ENCODE measurements at places on chromosomes 13 and 19.

DNA sequence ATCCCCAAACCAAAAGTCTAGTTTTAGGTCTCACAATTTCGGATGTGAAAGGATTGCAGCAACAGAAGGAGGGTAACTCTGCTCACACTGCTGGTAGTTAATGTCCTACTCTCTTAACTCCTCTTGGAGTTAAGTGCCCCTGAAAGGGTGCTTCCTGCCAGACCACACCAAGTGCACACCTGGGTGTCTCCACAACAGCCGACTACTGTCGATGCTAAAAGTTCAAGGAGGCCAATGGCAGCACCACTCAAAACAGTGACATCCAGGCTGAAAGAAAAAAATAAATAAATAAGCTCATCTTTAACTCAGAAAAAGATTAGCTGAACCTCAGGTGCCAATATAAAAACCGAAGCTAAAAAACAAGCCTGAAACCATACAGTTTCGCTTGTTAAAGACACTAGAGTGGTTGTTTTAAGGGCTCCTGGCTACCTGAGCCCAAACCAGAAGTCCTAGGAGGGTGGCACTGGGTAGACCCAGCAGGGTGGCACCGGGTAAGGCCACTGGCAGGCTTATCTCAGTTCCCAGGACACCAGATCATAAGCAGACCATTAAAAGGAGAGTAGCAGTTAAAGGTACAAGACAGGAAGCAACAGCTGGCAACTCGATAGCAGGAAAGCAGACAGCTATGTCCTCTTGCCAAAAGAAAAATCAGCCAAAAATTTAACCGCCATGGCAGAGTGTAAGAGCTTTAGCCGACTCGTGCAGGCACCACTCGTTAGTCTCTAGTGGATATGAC, 39.3 kb downstream of the BRD4 start:
- DNase-seq, result no peak

DNA sequence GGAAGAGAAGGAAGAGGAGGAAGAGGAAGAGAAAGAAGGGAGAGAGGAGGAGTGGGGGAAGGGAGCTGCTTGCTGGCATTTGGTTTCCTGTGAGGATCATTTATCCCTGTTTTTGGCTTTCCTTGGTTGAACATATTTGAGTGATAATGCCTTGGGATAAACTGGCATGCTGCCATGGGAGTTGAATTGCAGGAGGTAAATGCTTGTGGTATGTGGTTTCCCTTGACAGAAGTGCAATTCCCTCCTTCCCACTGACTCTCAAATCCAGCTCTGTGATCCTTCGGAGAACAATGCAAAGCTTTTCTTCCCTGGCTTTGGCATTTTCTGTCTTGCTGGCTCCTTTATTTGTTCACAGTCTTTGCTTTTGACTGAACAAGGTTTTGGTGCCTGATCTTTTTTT, 27.2 kb upstream of the CBY2 start:
- no peak for DNase-seq

DNA sequence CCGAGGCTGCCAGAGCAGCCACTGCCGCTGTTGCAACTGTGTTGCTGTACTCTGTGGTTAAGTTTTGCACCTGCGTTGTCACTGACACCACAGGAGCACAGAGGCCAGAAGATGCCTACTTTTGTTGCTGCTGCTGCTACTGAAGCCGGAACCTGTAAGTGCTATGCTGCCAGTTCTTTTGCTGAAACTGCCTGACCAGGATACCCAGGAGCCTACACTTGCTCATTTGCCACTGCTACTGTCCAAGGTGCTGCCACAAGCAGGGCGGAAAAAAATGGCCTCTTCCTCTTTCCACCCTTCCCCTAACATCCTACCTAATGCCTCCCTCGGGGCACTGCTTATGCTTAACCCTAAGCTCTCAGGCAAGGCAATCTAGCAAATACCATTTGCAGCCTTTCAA, 29.0 kb upstream of the NBEA start:
- DNase-seq, result no peak

- peak; percentile 74 for DNase-seq
These were observed 182.2 kb downstream of the KDM4B start for GRCh38 chr19:5150902-5151741.

DNA sequence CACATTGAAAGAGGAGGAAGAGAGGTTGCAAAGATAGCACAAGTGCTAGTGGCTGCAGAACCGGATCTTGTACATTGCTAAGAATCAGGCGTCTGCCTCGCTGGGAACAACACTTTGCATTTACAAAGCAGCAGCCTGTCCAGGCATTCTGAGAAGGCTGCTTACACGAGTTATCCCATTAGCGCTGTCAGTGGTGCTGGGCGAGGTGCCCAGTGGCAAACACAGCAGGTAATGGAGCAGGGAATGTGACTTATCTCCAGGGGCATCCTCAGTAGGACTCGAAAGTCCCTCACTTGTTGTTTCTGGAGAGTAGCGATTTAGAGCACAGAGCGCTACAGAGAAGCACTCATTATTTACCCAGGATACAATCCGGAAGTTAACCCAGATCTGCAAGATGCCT, 209.6 kb downstream of the OLFM4 start:
- no peak for DNase-seq

GRCh38 chr13:80299046-80299445, 41.9 kb downstream of the SPRY2 start:
- no peak for DNase-seq

DNA sequence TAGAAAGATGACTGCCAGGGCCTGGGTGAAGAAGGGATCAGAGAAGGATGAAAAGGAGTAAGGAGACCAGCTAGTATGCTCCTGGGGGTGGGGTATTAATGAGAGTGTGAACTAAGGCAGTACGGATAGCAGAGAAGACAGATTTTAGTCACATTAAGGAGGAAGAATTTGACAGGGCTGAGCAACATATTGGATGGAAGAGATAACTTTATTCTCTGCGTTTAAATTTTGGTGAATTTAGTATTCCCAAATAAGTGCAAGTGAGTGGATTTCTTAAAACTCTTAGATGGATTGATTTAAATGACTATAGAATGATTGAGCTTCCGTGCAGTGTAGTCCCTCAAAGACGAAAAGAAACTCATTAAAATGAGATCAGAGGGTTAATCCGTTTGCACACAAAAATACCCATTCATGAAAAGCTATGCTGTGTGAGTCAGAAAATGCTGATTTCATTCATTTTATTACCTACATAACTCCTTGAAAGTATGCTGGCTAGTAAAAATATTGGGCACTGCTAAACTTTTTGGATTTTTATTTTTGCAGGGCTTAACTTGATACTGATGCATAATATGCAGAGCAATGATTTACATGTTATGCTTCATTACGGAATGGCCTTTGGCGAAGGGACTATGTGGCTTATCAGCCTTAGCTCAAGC, 54.1 kb downstream of the WDFY2 start:
- no peak for DNase-seq

GRCh38 chr13:32310134-32310706, 4.9 kb downstream of the ZAR1L start:
- no peak for DNase-seq

DNA sequence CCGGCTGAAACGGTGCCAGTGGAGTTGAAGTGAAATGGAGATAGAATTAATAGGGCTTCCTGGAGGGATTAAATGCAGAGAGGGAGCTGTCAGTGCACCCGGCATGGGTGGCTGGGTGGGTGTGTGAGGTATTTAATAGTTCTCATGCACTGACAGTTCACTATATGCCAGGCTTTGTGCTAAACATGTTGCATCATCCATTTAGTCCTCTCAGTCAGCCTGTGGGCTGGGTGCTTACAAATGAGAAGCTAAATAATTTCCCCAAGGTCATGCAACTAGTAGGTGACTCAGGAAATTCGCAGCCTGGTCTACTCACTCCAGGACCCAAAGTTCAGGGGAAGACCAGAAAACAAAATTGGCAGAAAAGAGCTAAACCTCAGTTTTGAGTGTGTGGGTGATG, 63.5 kb upstream of the SPATA13 start:
- DNase-seq, result no peak

- no peak for DNase-seq
These were observed 248.1 kb downstream of the HS6ST3 start for GRCh38 chr13:96338030-96338429.

GRCh38 chr13:75473468-75473867, 8.5 kb downstream of the TBC1D4 start:
- no peak for DNase-seq

DNA sequence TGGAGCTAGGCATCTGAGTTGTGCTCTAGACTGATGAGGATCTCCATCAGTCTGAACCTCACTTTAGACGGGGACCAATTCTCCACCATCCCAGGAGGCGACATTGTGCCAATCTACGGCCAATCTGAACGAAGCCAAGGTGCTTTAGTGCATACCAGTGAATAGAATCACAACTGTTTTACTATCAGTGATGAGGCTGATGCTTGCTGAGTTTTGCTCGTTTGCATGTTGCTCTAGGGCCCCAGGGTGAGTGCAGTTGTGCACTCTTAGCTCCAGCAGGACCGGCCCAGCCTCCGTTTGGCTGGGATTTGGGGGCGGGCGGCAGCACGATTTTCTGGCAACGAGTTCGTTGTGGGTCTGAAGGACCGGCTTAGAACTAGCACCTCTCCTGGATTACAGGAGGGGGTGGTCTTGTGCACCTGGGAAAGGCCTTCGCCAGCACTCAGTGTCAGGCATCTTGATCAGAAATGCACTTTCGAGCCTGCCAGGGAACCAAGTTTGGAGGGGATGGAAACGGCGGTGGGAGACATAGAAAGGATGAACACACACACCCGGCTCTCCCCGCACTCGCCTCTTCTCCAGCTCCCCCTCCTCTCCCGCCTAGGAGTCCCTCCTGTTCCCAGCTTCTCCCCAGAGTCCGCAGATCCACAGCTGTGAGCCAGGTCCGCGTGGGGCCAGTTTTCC, 4.4 kb downstream of the GSX1 start:
- DNase-seq, result peak; percentile 19

GRCh38 chr19:2294687-2295335, 12.8 kb upstream of the PEAK3 start:
- DNase-seq, result no peak

DNA sequence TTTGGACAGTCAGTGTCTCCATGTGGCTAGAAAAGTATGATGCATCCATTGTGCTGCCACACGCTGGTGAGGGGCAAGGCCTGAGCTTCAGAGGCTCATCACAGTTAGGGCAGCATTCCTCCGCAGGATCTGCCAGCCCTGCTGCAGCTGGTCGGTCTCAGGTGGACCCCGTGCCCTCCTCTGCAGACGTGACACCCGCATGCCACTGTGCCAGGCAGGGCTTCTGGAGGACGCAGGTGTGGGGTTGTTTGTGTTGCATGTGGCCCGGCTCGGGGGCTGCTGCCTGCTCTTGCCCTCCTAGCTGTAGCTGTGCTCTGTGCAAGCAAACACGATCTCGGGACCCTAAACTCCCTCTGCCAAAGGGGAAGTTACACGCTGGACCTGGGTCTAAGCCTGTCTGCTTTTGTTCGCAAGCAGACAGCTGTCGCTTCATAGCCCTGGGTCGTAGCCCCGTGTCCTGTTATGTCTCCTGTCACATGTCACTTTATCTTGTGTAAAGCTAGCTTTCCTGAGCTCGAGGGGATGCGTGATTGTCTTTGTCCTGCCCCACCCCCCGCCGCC, 45.3 kb downstream of the SLC7A9 start:
- DNase-seq, result no peak

GRCh38 chr19:19637186-19637522, 6.3 kb downstream of the GMIP start:
- DNase-seq, result no peak

GRCh38 chr13:48888613-48889012, 87.1 kb upstream of the FNDC3A start:
- no peak for DNase-seq

DNA sequence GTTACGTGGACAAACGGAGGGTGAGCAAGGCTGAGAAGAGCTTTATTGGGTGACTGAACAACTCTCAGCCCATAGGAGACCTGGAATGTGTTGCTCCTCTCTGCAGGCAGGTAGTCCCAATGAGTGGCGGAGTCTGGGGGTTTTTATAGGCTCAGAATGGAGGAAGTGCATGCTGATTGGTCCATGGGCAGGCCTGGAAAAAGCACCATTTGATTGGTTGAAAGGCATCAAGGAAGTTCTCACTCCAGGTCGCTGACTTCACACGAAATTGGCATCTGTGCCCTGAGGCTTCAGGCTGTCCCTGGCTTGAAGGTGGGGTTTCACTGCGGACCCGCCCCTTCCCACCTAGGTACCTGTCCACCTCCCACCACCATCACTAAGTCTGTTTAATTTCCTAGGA, 65.4 kb downstream of the SPATA13 start:
- DNase-seq, result no peak

DNA sequence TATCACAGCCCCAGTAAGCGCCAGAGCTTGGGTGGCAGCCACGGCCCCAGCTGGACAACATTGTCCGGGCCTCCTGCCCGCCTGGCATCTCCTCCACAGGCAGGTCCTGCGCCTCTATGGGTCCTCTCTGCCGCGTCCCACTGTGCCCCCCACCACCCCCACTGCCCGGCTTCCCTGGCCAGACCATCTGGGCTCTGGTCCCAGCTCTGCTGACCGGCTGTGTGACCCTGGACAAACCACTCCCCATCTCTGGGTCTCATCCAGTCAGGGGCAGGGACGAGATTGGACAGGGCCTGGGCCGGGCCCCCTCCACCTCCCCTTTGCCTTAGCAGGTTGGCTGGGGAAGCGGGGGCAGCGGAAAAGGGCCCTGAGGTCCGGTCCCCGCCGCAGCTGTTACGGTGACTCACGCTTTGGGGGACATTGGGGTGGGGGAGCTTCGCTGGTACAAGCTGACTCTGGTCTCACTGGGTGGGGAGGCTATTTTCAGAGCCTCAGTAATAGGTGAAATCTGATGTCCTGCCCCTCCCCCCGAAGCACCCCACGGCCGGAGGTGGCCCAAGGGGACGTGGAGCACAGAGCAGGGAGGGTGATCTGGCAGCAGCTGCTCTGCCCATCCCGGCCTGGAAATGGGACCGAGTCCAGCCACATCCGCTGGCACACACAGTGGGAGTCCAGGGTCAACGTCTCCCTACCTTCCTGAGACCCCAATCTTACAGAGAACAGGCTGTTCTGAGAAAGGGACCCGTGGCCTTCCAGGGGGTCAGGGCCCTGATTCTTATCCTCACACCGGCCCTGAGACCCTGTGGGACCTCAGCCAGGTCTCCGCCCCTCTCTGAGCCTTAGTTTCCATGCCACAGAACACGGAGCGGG, 9.1 kb downstream of the NFIC start:
- peak; percentile 90 for DNase-seq

DNA sequence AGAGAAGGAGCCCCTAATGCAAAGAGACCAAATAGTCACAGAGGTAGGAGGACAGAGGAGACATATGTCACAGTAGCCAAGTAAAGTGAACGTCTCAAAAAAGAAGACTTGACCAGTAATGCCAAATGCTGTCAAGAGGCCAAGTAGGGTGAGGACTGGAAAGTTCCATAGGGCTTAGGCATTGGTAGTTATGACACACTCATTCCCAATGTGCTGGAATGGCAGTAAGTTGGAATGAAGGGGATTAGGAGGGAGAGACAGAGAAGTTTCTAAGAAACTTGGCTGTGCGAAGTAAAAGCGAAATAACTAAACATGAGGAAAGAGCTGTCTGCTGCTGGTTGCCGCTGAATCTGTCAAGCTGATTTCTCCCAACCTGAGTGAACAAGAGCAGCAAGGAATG, 14.9 kb upstream of the FRY start:
- DNase-seq, result no peak

GRCh38 chr13:77896536-77896935, 22.1 kb downstream of the EDNRB start:
- DNase-seq, result no peak

- DNase-seq, result no peak
These were observed 87.1 kb downstream of the GJA3 start for GRCh38 chr13:20073775-20074174.

Data from suprapubic skin (tissue), 4 donors.